Mammary epithelial cell (primary cell): ENCODE measurements at places on chromosomes 12 and 14. TPM values are rescaled to one million over a fixed set of nuclear protein-coding genes. Genes with fewer than 3 reads are reported as not detected.
A peak's percentile ranks its signal among the peaks of the same experiment; 100 is the strongest.

Gene MYF6
- not detected for polyA plus RNA-seq

Gene SINHCAF
- 29.7 TPM for polyA plus RNA-seq

DNA sequence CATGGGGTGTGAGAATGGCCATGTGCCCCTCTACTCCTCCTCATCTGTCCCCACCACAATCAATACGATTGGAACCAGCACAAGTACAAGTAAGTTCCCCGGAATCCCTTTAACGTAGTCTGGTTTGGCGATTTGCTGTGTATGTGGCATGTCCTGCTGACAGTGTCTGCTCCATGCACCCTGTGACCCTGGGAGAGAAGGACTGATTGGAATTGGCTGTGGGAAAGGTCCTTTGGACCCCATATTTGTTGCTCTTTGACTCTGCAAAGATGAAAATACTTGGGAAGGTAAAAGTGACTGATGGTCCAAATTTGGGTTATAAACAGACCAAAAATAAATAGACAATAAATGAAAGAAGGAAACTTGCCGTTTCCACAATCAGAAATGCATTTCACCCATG is 135.6 kb downstream of the SAMD4A start:
- DNase-seq, result no peak

- DNase-seq, result no peak
Observed at GRCh38 chr12:51717326-51717925, 126.4 kb downstream of the SCN8A start.

DNA sequence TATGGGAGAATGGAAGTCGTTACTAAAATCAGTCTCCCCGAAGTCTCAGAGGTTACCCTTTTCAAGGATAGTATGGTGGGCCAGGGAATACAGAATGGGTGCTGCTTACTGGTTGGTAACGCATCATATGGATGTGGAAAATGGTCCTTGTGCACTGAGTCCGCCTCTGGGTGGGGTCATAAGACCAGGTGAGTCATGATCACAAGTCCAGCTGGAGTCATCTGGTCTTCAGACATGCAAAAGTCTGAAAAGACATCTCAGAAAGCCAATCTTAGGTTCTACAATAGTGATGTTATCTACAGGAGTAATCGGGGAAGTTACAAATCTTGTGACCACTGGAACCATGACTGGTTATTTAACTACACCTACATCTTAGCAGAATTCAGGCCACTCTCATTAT is 71.9 kb upstream of the TCL1B start:
- peak; percentile 12 for DNase-seq

DNA sequence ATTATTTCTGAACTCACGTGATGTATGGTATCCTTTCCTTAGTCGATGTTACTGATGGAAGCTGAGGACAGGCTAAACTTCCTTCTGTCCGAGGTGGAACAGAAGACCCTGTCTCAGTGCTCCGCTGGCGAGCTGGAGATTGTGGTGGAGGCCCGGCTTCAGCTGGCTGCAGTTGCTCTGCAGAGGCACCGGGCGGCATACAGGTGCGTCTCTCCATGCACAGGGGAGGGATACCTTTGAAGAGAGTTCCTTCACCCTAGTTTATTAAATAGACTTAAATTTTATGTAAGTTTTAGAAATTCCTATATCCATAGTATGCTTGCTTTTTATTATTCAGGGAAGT is 186.7 kb upstream of the NEDD1 start:
- peak; percentile 11 for DNase-seq

- DNase-seq, result no peak
Observed at GRCh38 chr14:65453807-65454480, 41.4 kb downstream of the FUT8 start.

DNA sequence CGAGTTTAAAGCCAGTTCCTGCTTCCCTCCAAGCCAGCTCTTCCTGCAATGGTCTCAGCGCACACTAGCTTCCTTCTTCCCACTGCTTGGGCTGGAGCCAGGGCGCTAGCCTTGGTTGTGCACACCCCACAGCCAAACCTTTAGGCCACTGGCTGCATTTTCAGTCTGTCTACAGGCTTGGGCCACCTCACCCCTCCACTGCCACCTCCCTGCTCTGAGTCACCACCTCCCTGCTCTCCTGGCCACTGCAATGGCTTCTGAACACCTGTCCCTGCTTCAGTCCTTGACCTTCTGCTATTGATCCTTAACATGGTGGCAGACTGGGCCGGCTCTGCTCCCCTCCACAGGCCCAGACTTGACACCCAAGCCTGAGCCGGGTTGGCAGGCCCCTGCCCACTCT is 151.1 kb downstream of the RBM19 start:
- no peak for DNase-seq

DNA sequence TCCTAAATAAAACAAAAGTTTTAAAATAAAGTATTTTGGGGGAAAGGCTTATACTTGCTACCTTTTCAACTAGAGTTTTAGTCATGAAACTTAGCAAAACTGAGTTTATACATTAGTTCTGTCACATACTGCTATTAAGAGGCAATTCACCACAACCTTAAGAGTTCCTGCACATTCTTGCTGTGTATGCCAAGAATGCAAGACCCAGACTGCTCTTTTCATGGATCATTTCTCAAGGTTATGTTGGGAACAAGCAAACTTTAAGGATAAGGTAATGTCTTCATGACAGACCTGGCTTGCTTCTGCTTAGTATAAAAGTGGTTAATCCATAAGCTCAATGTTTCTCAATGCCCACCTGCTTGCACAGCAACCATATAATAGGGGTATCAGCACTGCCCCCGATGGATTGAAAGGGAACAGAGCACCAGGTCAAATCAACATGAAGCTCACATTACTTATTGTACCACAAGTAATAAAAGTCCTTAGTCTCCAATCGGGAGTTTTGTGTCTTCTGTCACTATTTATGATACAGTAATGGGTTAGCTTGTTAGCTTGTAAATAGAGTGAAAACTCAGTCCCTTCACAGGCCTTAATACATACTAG is 67.6 kb downstream of the KIF21A start:
- DNase-seq, result no peak

- no peak for DNase-seq
Observed at GRCh38 chr12:69389831-69390230, 30.3 kb downstream of the YEATS4 start.
